Stimulated activated CD8-positive, alpha-beta memory T cell treated with anti-CD3 and anti-CD28 coated beads, Interleukin-15, amount 100 ng/mL, for 4 hours (primary cell): ENCODE measurements at places on chromosomes 2 and 18.

DNA sequence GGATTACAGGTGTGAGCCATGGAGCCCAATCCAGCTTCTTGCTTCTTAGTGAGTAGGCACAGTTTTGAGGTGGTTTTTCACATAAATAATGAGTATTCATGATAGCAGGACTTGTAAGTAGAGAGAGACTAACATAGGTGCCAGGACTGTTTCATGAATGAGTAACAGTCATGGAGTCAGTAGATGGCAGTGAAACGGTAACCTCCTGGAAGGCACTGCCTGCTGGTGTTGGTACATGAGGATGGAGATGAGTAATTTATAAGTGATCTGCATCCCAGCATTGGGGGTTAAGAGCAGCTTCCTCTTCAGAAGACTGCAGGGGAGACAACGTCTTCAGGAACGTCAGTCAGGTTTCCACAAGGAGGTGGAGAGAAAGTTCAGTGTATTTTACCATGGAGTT, 143.8 kb downstream of the HAUS1 start:
- DNase-seq: no peak

- DNase-seq: no peak
Measured at GRCh38 chr2:30301551-30301950, 70.2 kb downstream of the LBH start.

- no peak for DNase-seq
Measured at GRCh38 chr2:176285321-176285720, 16.1 kb downstream of the MTX2 start.

- DNase-seq: no peak
Measured at GRCh38 chr2:12293874-12294273, 422.9 kb upstream of the TRIB2 start.

- DNase-seq: no peak
Measured at GRCh38 chr2:106664669-106665068, 177.5 kb downstream of the CD8B2 start.

- no peak for DNase-seq
Measured at GRCh38 chr2:238649936-238650518, 197.9 kb upstream of the TWIST2 start.

GRCh38 chr18:76346490-76347130, 148.4 kb downstream of the ZNF516 start:
- DNase-seq: no peak
